ENCODE measurements at places on chromosomes 6 and 20.
A peak's percentile ranks its signal among the peaks of the same experiment; 100 is the strongest.

- no peak overlapping the region for H3K4me3 ChIP-seq
- DNase-seq, result peak; percentile 85
- no peaks in the 10 kb centered on the region for H3K27me3 ChIP-seq
- no peaks in the 10 kb centered on the region for H3K36me3 ChIP-seq
- H3K4me1 ChIP-seq, result no peaks in the 10 kb centered on the region
- peak overlapping the region; percentile 41 for H3K27ac ChIP-seq
Measured at GRCh38 chr20:11902285-11902697, 15.4 kb upstream of the BTBD3 start.

- DNase-seq, result peak; percentile 45
- H3K36me3 ChIP-seq, result no peaks in the 10 kb centered on the region
- no peaks in the 10 kb centered on the region for H3K27me3 ChIP-seq
- H3K4me3 ChIP-seq, result no peak overlapping the region
Measured at GRCh38 chr6:128725271-128726233, 157.4 kb upstream of the LAMA2 start.

DNA sequence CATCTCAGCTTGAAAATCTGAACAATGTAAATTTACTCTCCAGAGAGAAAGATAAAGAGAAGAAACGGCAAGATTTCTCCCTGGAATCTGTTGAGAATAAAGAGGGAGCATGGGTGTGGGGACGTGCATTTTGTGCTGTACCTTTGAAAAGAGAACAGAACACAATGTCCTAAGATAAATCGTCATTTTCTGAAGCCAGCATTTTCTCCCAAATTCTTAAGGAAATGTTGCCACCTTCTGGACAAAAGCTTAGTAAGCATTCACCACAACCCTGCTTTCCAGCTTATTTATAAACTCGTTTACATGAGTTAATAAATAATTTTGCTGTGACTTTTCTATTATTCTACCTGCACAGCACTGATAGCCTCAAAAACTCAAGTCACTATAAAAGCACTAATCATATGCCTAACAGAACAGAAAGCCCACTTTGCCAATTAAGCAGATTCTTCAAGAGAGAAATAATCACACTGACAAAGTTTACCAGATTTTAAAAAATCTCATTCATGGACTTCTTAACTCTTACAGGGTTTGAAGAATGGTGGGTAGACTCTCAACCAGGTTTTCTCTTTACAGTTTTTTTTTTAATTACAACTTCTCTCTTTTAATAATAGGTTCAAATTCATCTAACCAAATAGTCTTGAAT is 155.8 kb downstream of the MBOAT1 start:
- DNase-seq, result peak; percentile 46
- no peaks in the 10 kb centered on the region for H3K36me3 ChIP-seq
- H3K27ac ChIP-seq, result no peak overlapping the region
- no peak overlapping the region for H3K4me3 ChIP-seq
- no peaks in the 10 kb centered on the region for H3K27me3 ChIP-seq

DNA sequence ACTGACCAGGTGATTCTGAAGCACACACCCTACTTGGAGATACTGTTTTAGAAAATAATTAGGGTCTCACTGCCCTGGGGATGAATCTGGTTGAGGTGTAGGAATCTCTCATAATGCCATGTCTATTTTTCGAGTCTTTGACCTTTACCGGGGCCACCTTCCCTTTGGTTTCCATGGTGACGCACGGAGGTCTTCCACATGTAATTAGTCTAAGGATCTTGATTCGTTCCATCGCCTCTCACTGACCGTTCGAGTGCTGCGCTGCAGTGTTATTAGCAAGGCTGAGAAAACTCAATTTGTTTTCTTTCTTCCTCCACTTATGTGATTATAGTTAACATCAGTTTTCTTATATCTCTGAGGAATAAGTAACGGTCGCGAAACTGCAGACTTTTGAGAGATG is 144.3 kb upstream of the SPACA1 start:
- no peak for DNase-seq
- no peak overlapping the region for H3K27ac ChIP-seq
- peaks cover 71% of the 10 kb centered on the region for H3K27me3 ChIP-seq
- H3K36me3 ChIP-seq, result no peaks in the 10 kb centered on the region
- peaks cover 8% of the 10 kb centered on the region for H3K4me1 ChIP-seq

GRCh38 chr6:103122766-103123601 is 1729.5 kb downstream of the GRIK2 start:
- H3K27me3 ChIP-seq, result no peaks in the 10 kb centered on the region
- H3K36me3 ChIP-seq, result no peaks in the 10 kb centered on the region
- H3K4me3 ChIP-seq, result no peak overlapping the region
- DNase-seq, result peak; percentile 58
- no peak overlapping the region for H3K27ac ChIP-seq

All from mesenchymal stem cell (in vitro differentiated cells and primary cell).